ENCODE measurements at places on chromosomes 13 and 19. TPM values are rescaled to one million over a fixed set of nuclear protein-coding genes. Genes with fewer than 3 reads are reported as not detected.

The BRSK1 gene
- total RNA-seq: 3.0 TPM

GRCh38 chr19:43814663-43815352 lies 12.3 kb upstream of the ZNF283 start:
- DNase-seq: no peak

GRCh38 chr19:58183817-58184215 lies 955 bp downstream of the ZNF274 start:
- DNase-seq: no peak

The ICAM4 gene
- 0.36 TPM for total RNA-seq

- no peak for DNase-seq
These were observed 10.3 kb upstream of the HSPH1 start for GRCh38 chr13:31172001-31172400.

DNA sequence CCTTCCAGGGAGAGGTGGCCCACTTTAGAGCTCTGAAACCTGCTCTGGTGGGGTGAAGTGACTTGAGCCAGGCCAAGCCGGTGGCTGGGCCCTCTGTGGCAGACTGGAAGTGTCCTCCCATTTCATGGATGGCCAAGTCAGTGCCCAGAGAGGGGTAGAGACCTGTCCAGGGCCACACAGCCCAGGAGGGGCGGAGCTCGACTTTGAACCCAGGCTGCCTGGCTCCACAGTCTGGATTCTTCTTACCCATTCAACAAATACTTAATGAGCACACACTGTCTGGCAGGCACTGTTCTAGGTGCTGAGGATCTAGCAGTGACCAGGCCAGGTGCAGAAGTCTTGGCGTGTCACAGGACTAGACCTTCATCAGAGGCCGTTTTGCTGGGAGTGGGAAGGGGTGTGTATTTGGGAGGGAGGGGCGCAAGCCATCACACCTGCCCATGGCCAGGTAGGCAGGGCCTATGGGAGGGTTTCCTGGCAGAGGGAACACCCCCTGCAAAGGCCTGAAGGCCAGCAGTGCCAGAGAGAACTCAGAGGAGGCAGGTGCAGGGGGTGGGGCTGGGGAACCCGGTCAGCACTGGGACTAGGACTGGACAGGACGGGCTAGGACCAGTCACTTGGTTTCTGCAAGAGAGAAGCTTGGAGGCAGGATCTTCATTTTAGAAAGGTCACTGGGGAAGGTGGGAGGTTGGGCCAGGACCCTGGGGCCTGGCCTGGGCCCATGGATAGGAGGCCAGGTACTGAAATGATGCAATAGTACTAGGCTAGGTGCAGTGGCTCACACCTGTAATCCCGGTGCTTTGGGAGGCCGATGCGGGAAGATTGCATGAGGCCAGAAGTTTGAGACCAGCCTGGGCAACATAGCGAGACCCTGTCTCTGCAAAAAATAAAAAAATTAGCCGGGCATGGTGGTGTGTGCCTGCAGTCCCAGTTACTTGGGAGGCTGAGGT lies 31.8 kb downstream of the DNM2 start:
- DNase-seq: no peak

Data from left ventricle myocardium inferior (tissue), 1 donor.